ENCODE measurements at places on chromosomes 6 and 20.

DNA sequence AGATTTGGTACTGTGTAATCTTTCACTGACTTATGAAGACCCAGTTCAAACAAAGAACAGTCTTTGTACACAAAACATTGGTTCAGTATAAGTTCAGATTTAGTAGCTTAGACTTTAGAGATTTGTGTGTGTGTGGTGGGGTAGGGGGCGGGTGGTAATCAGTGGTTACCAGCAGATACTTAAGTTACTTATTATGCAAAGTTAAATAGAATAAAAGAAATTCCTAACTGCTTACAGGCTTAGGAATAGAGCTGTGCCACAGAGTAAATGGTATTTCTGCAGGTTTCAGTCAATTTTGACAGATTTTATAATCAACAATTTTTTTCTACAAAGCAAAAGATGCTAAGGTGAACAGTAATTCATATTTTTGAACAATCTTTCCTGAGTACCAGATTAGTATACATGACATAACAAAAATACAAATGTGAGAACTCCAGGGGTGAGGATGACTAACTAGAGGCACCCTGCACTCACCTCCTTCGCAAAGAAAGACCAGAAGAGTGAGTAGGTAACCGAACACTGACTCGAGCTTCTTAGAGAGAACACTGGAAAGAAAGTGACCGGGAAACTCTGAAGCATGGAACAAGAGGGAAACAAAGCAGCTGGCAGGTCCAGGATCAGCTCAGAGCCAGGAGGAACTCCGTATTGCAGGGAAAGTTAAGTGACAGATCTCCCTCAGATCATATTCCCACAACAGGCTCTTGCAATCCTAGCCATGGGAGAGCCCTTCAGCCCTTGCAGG, 560.6 kb downstream of the COL12A1 start:
- DNase-seq: no peak

DNA sequence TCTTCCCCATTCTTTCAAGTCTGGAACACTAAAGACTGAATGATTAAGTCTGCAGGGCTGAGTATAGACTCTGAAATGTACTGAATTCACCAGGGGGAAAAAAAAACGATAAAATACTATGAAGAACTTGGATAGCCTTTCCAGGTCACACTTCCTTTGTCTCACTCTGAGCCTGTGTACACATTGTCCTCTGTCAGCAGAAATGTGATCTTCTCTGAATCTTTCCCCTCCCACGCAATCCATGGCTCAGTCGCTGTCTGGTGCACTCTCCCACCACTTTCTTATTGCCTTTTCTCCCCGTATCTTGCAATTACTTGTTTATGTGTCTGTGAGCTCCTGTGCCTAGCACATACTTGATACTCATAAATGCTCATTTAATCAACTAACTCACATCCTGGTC, 212.6 kb upstream of the RSPO3 start:
- DNase-seq: no peak

- DNase-seq: no peak
Observed at GRCh38 chr6:65280060-65280459, 427.0 kb downstream of the EYS start.

DNA sequence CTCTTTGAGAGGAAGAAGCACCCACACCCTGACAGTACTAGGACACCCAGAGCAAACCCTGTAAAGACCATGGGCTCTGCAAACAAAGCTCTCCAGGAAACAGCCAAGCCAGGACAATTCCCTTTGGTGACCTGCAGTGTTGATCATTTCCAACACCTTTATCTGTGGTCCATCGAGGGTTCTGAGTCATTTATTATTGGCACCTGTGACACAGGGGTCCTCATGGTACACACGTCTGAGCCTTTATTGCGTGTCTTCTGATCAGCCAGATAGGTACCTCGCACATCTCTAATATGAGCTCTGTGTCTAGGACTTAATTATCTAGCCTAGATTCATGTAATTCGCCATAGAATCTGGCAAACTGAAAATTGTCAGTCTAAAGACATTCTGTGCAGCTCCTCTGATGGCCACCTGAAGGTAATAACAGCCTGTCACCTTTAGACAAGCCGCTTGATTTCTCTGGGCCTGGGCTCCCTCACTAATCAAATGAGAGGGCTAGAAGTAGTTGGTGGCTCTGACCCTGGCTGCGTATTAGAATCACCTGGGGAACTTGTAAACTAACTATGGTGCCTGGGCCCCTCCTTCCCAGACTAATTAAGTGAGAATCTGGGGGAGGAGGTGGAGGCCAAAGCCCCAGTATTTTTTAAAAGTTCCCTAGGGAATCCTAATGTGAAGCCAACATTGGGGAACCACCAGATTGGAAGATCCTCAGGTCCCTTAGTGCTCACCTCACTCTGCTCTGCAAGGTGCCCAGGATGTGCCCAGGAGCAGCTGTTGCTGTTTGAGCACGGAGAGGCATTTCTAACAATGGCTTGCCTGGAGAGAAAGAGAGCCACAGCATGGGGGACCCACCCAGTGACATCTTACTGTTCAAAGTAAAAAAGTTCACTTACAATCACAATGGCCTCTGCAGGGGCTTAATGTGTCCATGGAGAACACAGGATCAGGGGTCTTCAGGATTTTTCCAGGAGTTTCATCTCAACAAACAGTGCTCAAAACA, 122.0 kb upstream of the ARID1B start:
- DNase-seq: no peak

DNA sequence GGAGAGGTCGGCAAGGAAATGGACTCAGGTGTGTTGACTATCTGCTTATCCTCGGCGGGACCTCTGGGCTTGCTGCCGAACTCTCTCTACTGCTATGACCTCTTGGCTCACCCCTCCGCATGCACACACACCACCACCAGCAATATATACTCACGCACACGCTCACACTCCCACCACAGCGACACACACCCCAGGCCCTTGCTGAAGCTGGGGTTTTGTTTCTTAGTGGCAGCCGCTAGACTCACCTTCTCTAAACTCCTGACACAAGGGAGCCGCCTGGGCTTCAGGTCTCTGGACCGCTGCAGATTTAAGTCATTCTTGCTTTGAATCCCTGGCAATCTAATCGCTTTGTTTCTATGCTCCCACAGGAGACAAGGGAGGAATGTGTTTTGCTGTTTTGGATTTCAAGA, 59.4 kb upstream of the BACH2 start:
- no peak for DNase-seq

- DNase-seq: no peak
Observed at GRCh38 chr6:150072201-150072600, 3.3 kb upstream of the ULBP3 start.

- no peak for DNase-seq
Observed at GRCh38 chr20:60139663-60140446, 181.6 kb downstream of the CDH26 start.
